Left ventricle myocardium inferior (tissue), 1 donor: ENCODE measurements at places on chromosomes 5 and 9.
A peak's percentile ranks its signal among the peaks of the same experiment; 100 is the strongest.

- DNase-seq = no peak
Observed at GRCh38 chr9:125486152-125486508, 220.9 kb downstream of the MAPKAP1 start.

DNA sequence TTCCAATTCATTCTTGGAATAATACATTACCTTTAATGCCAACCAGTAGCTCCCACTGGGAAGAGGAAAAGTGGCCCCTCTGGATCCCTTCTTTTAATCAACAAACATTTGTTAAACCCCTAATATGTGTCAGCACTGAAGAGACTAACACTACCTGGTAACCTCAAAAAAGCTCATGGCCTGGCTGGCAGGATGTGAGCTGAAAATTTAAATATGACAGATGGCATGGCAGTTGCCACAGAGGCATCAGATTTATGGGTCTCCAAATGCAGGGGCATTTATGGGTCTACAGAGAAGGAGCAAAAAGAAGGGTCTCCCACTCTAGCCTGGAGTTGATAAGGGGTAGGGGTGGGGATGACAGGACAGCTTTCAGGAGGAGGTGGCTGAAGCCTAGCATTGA lies 12.5 kb downstream of the DNAH5 start:
- no peak for DNase-seq

GRCh38 chr5:110225949-110226348 lies 500.5 kb downstream of the TMEM232 start:
- DNase-seq = no peak

GRCh38 chr5:32445287-32445758 lies 783 bp upstream of the ZFR start:
- DNase-seq = no peak

DNA sequence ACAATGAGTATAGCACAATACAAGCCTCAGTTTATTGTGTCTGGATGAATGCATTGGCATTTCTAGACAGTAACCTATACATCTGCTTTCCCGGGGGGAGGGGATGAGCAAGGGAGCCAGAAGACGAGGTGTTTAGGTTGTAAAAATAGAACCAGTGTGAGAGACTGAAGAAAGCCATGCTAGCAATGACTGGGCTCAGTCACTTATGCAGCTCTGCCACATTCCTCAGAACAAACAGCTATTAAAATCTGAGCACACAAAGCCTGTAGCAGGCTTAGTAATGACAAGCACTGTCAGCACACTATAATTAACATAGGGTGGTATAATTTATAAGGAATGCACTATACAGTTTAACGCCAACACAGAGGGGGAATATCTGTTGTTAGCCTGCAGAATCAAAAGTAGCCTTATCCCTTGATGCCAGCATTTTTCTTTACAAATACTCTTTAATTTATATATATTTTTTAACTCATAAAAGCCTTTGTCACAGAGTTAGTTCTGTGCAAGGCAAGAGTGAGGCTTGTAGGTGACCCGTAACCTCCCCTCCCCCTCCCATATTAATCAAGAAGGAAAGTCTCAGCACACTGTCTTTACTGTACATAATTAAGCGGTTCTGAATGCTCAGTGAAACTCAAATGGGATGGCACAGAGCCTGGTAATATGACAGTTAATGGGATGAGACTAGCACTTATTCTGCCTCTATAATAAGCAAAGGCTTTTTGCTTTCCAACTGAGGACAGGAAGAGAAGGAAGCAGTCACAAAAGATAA lies 295.4 kb downstream of the CSNK1G3 start:
- no peak for DNase-seq

GRCh38 chr5:16937503-16938161 lies 1.5 kb upstream of the MYO10 start:
- DNase-seq = no peak

- no peak for DNase-seq
Observed at GRCh38 chr9:1042466-1042865, 7.7 kb upstream of the DMRT2 start.

DNA sequence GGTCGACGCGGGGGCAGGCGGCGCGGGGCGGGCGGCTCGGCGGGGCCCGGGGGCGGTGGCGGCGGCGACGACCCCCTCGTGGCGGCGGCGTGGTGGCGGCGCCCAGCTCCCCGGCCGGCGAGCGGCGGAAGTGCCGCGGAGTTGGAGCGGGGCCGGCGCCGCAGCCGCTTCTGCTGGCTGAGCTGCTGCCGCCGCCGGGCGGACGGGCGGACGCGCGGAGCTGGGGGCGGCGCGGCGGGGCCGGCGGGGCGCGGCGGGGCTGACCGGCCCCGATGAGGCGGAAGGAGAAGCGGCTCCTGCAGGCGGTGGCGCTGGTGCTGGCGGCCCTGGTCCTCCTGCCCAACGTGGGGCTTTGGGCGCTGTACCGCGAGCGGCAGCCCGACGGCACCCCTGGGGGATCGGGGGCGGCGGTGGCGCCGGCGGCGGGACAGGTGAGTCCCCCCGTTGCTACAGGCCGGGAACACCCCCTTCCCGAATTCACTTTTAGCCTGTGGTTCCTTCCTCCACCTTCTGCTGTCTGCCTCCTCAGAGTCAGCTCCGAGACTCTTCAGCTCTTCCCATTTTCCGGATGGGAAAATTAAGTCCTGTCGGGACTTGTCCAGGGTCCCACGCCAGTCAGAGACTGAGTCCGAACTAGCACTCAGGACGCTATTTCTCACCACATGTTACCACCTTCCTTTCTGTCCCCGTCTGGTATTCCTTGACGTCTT lies at the start of gene GALNT10:
GALNT10 (plus strand) TSS at position 139 of the 710 bp plus-strand sequence; CDS start at position 273, 134 bp downstream.
- DNase-seq = peak; percentile 73

GRCh38 chr5:11426442-11426841 lies 477.8 kb downstream of the CTNND2 start:
- DNase-seq = no peak

DNA sequence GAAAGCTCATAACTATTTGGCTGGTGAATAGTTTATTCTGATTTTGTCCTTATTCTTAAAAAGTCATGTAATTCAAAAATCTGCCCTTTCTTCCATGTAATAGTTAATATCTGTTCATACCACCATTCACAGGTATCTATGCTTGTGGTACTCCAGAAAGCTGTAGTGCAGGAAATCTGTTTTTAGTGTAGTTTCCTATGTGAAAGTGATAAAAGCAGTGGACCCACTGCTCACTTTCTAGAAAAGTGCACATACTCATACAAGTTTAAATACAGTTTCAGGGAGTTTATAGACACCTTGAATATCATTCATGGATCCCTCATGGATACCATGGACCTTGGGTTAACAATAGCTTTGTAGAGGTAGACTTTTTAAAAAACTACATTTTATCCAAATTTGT lies 20.2 kb downstream of the PBX3 start:
- DNase-seq = no peak

GRCh38 chr5:157051604-157052245 lies 7.2 kb downstream of the HAVCR1 start:
- DNase-seq = no peak

DNA sequence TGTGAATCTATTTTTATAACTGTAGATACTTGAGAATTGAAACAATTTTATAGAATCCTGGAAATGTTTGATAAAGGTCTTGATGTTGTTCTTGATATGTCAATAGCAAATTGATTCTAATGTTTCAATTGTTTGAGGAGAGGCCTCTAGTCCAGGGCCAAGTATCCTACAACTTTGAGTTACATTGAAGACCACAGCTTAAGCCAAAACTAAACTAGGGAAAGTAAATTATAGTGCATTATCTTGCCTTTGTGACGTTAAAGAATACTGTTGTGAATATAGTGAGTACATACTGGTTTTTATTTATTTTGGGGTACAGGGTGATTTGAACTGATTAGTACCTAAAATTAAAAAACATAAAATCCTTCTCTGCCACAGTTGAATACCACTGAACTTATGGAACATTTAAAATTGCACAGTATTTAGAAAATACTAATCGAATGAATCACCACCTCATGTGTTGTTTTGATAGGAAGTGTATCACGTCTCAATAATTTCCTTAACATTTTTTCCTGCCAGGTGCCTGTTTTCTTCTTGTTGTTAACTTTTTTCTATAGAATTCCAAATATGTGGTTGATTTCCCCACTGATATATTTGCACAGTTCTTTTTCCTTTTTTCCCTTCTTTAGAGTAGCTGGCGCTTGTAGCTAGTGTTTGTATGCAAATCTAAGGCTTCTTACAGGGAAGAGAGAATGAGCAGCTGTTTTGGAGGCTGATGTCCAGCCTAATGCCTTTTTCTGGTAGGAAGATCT lies 12.5 kb downstream of the ARHGEF28 start:
- DNase-seq = no peak

DNA sequence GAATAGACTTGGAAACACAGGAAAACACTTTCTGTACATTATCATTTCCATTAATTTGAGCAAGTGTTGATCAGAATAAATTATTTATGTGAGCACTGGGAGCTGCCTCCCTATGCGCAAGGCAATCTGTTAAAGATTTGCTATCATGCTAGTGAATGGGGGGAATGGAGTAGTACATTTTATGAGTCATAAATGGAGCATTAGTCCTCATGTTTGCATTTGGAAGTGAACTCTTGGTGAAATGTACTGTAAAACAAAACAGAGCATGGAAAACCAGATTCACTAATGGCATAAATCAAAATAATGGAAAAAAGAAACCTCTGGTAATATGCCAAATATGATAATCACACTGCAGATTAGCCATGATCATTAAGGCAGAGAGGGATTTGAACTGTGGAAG lies 40.5 kb upstream of the TMC1 start:
- no peak for DNase-seq

GRCh38 chr9:33340186-33340585 lies 49.9 kb downstream of the NFX1 start:
- no peak for DNase-seq

GRCh38 chr5:157549283-157549629 lies 26.3 kb downstream of the ADAM19 start:
- DNase-seq = no peak

DNA sequence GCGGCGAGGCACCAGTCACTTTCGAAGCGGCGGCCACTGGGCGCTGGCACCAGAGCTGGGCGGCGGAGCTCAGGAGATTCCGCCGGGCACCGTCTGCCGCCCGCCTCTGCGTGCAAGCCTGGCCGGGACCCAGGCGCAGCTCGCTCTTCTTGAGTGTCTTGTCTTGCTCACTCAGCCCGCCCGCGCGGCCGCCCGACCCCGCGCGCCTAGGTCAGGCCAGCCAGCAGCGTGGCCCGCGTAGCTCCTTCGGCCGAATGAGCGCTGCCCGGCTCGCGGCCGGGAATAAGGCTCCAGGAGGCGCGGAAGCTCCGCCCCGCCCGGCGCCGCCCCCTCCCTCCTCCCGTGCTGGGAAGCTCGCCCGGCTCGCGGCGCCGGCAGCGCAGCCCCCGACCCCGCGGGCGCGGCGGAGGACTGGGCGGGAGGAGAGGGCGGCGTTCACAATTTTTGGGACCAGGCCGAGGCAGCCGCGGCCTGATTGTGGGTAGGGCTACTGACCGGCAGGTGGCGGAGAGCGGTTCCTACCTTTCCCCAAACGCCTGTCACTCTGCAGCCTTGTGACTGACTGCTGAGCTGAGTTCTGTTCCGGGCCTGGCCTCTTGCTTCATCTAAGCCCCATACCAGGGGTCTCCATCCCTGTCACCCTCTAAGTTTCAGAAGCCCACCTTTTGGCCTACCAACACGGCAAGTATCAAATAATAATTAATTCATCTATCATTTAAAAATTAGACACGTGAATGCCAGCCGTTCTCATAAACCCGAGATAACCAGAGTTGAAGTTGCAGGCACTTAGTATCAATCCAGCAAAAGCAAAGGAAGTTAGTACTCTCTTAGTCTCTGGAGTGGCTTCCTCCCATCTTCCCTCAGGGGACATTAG lies at the start of gene HBEGF:
HBEGF (minus strand) TSS at position 256 of the 874 bp plus-strand sequence. CDS start 275 bp downstream, outside the sequence.
- DNase-seq = peak; percentile 88

DNA sequence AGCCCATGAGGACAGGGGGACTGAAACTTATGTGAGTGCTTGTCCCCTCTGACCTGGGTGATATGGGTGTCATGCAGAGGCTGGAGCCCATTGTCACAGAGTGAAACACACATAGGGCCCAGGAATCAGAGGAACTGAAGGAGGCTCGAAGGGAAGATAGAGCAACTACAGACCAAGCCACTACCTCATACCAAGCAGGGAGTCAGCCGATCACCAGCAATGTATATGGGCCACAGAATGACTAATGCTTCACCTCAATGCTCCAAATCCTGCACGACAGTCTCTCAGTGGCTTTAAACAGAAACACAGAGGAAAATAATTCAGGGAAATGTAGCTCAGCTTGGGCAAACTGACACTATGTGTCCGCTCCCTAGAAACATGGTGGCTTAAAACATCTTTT lies 8.9 kb upstream of the FBXW11 start:
- DNase-seq = no peak

GRCh38 chr5:15007646-15008045 lies 136.1 kb upstream of the ANKH start:
- no peak for DNase-seq

DNA sequence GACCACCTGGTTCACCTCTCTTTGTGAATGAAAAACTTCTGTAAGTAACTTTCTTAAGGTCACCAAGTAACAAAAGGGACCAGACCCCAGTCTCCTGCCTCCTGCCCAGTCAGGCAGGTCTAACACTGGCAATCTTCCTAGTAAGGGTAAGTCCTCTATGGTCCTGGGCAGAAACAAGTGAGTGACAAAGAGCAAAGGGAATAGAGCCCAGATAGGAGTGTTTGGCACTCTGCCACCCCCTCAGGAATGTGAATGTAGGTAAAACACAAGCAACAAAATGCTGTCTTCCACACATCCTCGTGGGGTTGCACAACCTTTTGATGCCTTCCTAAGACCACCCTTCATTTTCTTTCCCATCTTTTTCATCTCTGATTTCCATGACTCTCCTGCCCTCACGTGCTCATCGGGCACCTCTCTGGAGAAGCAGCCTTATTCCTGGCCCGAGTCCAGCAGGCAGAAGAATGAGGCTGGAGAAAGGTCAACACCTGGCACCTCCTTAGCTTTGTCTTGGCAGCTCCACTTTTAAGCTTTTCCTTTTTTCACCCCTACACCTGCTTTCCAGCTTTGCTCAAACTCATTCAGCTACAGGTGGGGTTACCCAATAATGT lies 90.2 kb upstream of the LHFPL2 start:
- no peak for DNase-seq

DNA sequence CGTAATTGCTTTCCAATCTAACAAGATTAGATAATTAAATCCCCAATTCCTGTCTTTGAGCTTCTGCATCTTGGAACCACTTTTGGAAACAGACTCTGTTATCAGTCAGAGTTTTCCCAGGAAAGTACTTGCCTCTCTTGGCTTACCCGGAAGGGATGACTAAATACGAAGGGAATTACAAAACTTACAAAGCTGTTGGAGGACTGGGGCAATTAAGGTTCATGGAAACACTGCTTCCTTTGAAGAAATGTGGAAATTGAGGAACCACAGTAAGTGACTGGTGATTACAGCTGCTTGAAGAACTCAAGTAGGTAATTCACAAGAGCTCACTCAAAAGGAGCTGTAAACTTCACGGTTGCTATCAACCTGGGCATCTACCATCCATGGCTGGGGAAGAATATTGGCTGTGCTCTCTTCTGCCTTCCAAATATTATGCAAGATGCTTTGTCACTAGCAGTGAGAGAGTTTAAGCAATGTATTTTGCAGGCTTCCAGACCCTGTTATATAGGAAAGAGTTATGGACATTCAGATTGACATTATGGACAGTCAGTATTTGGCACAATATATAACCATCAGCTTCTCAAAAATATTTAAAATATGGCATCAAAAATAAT lies 104.6 kb upstream of the MAN2A1 start:
- no peak for DNase-seq

GRCh38 chr5:135223404-135223803 lies 175.6 kb downstream of the MACROH2A1 start:
- no peak for DNase-seq
